ENCODE measurements at places on chromosomes 3 and 15.
A peak's percentile ranks its signal among the peaks of the same experiment; 100 is the strongest.

GRCh38 chr15:61756071-61756820 lies 304.0 kb downstream of the VPS13C start:
- no peak overlapping the region for H3K4me3 ChIP-seq
- DNase-seq = no peak
- no peaks in the 10 kb centered on the region for H3K4me1 ChIP-seq
- H3K36me3 ChIP-seq = no peaks in the 10 kb centered on the region

- H3K27ac ChIP-seq = no peak overlapping the region
- H3K36me3 ChIP-seq = no peaks in the 10 kb centered on the region
- H3K4me3 ChIP-seq = no peak overlapping the region
- no peak for DNase-seq
- no peaks in the 10 kb centered on the region for H3K27me3 ChIP-seq
Observed at GRCh38 chr3:123568034-123568433, 16.8 kb downstream of the HACD2 start.

GRCh38 chr15:60514261-60514881 lies 35.4 kb upstream of the ICE2 start:
- peaks cover 3% of the 10 kb centered on the region for H3K4me1 ChIP-seq
- H3K27ac ChIP-seq = no peak overlapping the region
- DNase-seq = no peak
- H3K36me3 ChIP-seq = no peaks in the 10 kb centered on the region
- H3K4me3 ChIP-seq = no peak overlapping the region
- H3K27me3 ChIP-seq = no peaks in the 10 kb centered on the region

DNA sequence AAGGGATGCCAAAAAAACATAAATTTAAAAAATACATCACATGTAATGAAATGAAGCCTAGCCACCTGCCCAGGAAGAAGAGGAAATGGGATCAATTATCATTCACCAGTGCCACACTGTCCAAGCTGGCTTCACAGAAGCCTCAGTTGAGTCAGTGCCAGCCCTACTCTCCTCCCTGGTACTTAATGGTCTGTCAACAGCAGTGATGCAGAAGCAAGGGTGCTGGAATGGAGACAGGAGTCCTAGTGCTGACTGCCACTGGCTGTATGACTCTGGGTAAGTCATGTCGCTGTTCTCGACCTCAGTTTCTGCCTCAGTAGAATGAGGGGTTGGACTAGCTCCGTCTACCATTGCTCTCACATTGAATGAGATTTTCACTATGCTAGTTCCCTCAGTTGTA lies 78.5 kb upstream of the LARS2 start:
- DNase-seq = no peak
- no peak overlapping the region for H3K4me3 ChIP-seq
- H3K27me3 ChIP-seq = no peaks in the 10 kb centered on the region
- H3K27ac ChIP-seq = no peak overlapping the region

DNA sequence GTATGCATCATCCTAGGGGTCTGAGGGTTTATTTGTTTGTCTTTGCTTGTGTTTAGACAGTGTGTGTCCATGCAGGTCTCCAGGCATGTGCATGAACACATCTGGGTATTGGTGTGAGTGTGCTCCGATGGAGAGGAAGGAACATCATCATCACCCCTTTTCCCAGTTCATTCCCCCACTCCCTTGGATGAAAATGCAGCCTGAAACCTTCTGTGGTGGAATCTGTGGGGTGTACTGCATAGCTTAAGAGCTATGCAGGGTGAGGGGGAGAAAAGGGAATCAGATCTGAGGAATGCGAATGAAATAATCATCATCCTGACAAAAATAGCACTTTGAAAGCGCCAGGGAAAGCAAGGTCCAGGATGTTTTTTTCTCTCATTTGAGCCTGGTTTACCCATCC lies 520.1 kb downstream of the NTRK3 start:
- H3K27me3 ChIP-seq = no peaks in the 10 kb centered on the region
- H3K4me3 ChIP-seq = no peak overlapping the region
- DNase-seq = no peak
- H3K36me3 ChIP-seq = no peaks in the 10 kb centered on the region
- no peaks in the 10 kb centered on the region for H3K4me1 ChIP-seq

DNA sequence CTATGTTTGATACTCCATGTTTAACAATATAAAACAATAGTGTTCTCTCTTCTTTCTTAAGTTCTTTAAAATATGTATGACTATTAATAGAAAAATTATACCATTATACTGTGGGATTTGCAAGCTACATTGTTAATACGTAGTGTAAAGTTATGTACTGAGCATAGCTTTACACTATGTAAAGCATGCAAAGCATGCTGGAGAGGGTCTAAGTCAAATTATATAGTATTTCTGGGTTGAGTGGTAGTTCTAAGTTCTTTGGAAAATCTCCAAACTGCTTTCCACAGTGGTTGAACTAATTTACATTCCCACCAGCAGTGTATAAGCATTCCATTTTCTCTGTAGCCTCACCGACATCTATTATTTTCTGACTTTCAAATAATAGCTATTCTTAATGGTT lies 253.0 kb downstream of the RAP2B start:
- DNase-seq = no peak
- H3K4me1 ChIP-seq = no peaks in the 10 kb centered on the region
- H3K4me3 ChIP-seq = no peak overlapping the region
- H3K36me3 ChIP-seq = no peaks in the 10 kb centered on the region

DNA sequence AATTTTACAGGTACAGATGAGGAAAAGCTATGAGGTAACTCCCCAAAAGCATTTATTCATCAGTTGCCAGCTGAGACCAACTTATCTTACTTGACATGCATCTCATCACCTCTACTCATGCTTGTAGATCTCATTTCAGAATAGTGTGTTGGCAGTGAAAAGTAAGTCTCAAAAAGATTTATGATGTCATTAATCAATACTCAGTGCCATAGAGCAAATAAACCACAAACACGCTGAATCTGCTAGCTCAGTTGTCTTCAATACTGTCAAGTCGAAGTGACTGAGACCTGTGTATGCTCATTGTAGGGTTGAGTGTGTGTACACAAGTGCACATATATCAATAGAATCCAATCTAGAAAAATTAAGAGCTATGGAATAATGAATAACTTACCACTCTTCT lies 413.5 kb downstream of the CNTN3 start:
- no peaks in the 10 kb centered on the region for H3K27me3 ChIP-seq
- H3K4me3 ChIP-seq = no peak overlapping the region
- H3K36me3 ChIP-seq = peaks cover 6% of the 10 kb centered on the region

- H3K27ac ChIP-seq = no peak overlapping the region
- no peak overlapping the region for H3K4me3 ChIP-seq
- no peaks in the 10 kb centered on the region for H3K27me3 ChIP-seq
Observed at GRCh38 chr3:71208211-71209095, 375.1 kb downstream of the FOXP1 start.

DNA sequence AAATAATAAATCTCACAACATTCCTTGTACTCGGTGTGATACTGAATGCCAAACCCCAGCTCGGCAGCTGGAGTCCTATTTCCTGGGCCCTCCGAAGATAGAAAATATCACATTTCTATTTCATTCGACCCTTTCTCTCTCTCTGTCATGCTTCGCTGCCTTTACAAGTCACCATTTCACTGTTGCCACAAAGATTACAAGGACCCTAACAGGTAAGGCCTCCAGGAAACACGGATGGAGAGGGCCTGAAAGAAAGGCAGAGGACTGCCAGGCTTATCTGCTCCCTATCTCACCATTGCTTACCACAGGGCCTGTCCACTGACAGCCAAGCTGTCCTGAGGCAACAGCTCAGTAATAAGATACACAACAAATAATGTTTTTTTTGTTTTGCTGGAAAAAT lies 376.5 kb downstream of the MECOM start:
- no peak for DNase-seq
- H3K36me3 ChIP-seq = no peaks in the 10 kb centered on the region
- H3K27ac ChIP-seq = no peak overlapping the region
- H3K4me1 ChIP-seq = peaks cover 19% of the 10 kb centered on the region

- no peak overlapping the region for H3K27ac ChIP-seq
- H3K36me3 ChIP-seq = no peaks in the 10 kb centered on the region
- DNase-seq = no peak
Observed at GRCh38 chr15:77038312-77039216, 32.3 kb downstream of the TSPAN3 start.

GRCh38 chr3:185362850-185363661 lies at the start of gene MAP3K13:
Gene MAP3K13, plus strand, starts transcription at chr3:185363136. Its CDS starts 65,446 bp downstream, at chr3:185428582.
- peak; percentile 94 for DNase-seq
- H3K27ac ChIP-seq = no peak within 1 kb of the TSS
- H3K4me3 ChIP-seq = peak within 1 kb of the TSS; percentile 68
- no peaks in the 10 kb centered on the region for H3K36me3 ChIP-seq
- peaks cover 19% of the 10 kb centered on the region for H3K27me3 ChIP-seq

DNA sequence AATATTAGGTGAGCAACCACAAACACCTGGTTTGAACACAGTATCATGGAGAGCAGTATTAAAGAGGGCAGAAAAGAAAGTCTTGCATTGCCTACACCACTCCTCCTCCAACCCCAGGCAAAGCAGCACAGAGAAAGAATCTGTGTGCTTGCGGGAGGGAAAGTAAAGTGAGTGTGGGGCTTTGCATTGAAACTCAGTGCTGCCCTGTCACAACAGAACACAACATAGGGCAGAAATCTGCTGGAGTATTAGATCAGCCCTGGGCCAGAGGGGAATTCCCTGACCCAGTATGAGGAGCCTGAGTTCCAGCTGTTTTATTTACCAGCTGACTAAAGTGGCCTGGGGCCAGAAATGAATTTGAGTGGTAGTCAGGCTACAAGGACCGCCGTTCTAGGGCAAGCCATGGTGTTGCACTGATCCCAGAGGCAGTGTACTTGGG lies 75.5 kb downstream of the SPATA16 start:
- no peak overlapping the region for H3K4me3 ChIP-seq
- DNase-seq = no peak
- no peaks in the 10 kb centered on the region for H3K4me1 ChIP-seq
- H3K36me3 ChIP-seq = no peaks in the 10 kb centered on the region
- H3K27ac ChIP-seq = no peak overlapping the region

DNA sequence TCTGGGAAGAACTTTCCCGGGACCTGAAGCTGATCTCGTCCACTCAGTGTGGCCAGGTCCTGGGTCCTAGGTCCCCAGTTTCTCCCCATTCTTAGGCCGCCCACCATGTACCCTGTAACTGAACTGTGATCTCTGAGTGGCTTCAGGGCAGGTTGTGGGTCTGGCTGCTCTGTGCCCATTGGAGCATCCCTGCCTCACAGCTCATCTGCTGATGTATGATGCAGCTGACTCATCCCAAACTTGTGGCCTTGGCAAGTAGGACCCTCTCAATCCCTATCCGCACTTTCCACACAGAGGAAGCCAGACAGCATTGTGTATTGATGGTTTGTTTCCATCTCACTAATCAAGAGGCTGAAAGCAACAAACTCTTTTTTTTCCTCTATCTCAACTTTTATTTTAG lies 69.1 kb upstream of the XCR1 start:
- H3K27me3 ChIP-seq = no peaks in the 10 kb centered on the region
- no peak for DNase-seq
- H3K4me3 ChIP-seq = no peak overlapping the region
- H3K27ac ChIP-seq = no peak overlapping the region

- no peaks in the 10 kb centered on the region for H3K36me3 ChIP-seq
- H3K4me3 ChIP-seq = no peak overlapping the region
- H3K27ac ChIP-seq = no peak overlapping the region
Observed at GRCh38 chr3:26535151-26535550, 87.4 kb upstream of the LRRC3B start.

- no peak overlapping the region for H3K4me3 ChIP-seq
- H3K27me3 ChIP-seq = no peaks in the 10 kb centered on the region
- no peak overlapping the region for H3K27ac ChIP-seq
- no peaks in the 10 kb centered on the region for H3K36me3 ChIP-seq
Observed at GRCh38 chr15:80607287-80607980, 87.7 kb upstream of the ABHD17C start.

DNA sequence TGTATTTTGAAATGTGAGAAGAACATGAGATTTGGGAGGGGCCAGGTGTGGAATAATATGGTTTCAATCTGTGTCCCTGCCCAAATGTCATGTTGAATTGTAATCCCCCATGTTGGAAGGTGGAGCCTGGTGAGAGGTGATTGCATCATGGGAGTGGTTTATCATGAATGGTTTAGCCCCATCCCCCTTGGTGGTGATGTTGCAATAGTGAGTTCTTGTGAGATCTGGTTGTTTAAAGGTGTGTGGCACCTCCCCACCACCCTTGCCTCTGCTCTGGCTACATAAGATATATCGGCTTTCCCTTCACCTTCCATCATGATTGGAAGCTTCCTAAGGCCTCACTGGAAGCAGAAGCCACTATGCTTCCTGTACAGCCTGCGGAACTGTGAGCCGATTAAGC lies 23.9 kb upstream of the TMEM108 start:
- DNase-seq = peak; percentile 5
- no peaks in the 10 kb centered on the region for H3K4me1 ChIP-seq
- no peak overlapping the region for H3K27ac ChIP-seq
- H3K27me3 ChIP-seq = no peaks in the 10 kb centered on the region
- no peak overlapping the region for H3K4me3 ChIP-seq

GRCh38 chr3:156455839-156456238 lies 99.1 kb downstream of the SSR3 start:
- no peaks in the 10 kb centered on the region for H3K27me3 ChIP-seq
- no peaks in the 10 kb centered on the region for H3K36me3 ChIP-seq
- no peak overlapping the region for H3K27ac ChIP-seq
- DNase-seq = peak; percentile 56
- H3K4me1 ChIP-seq = peaks cover 6% of the 10 kb centered on the region

- no peak overlapping the region for H3K27ac ChIP-seq
- no peak for DNase-seq
- no peak overlapping the region for H3K4me3 ChIP-seq
- H3K27me3 ChIP-seq = no peaks in the 10 kb centered on the region
- no peaks in the 10 kb centered on the region for H3K4me1 ChIP-seq
- no peaks in the 10 kb centered on the region for H3K36me3 ChIP-seq
Observed at GRCh38 chr15:36210426-36210825, 369.0 kb upstream of the CDIN1 start.

GRCh38 chr3:42652251-42652610 lies 1.3 kb upstream of the ZBTB47 start:
- H3K4me3 ChIP-seq = peak overlapping the region; percentile 76
- no peaks in the 10 kb centered on the region for H3K27me3 ChIP-seq
- 0 out of 2 replicates have a peak overlapping the region, but pooled peaks have one; percentile 39 for H3K27ac ChIP-seq
- DNase-seq = no peak

GRCh38 chr3:184241447-184242296 lies 7.1 kb downstream of the ALG3 start:
- H3K36me3 ChIP-seq = peaks cover 3% of the 10 kb centered on the region
- H3K4me3 ChIP-seq = peak overlapping the region; percentile 62
- peaks cover 11% of the 10 kb centered on the region for H3K27me3 ChIP-seq

DNA sequence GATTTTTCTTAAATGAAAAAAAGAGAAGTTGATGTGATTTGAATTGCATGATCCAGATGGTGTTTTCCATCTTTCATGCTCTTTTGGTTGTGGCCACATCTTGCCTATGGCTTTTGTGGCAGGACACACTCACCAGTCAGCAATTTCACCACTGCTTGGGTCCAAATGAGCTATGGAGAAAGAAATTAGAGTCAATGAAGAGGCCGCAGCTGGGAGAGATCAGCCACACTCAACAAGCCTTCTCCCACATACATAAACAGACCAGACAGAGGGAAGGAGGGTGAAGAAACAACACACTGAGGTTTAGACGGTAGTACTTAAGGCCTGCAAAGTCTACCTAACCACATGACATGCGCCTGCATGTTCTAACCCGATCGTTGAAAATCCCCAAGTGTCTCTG lies 110.7 kb upstream of the CDIN1 start:
- no peaks in the 10 kb centered on the region for H3K27me3 ChIP-seq
- H3K4me3 ChIP-seq = no peak overlapping the region
- no peak for DNase-seq
- no peaks in the 10 kb centered on the region for H3K36me3 ChIP-seq
